ENCODE measurements at places on chromosomes 3 and 15.
A peak's percentile ranks its signal among the peaks of the same experiment; 100 is the strongest.

DNA sequence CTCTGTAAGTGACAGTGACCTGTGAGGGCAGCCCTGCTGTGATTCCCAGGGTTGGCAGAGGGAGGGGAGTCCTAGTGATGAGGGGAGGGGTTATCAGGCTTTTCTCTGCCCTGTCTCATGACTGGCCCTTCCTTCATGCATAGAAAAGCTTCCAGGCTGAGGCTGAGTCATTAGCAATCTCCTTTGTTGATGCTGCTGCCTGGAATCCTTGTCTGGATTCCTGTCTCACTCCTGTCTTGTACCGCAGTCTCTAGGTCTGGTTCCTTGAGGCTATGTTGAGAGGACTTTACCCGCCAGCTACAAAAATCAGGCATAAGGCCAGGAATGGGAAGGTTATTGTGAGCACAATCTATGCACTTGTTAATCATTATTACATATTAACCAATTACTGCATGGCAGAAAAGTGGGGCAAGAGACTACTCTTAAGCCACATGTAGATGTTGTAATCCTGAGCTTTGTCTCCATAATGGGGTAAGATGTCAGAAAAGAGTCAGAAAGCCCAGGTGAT lies 7.2 kb downstream of the KLHL6 start:
- no peak for DNase-seq

DNA sequence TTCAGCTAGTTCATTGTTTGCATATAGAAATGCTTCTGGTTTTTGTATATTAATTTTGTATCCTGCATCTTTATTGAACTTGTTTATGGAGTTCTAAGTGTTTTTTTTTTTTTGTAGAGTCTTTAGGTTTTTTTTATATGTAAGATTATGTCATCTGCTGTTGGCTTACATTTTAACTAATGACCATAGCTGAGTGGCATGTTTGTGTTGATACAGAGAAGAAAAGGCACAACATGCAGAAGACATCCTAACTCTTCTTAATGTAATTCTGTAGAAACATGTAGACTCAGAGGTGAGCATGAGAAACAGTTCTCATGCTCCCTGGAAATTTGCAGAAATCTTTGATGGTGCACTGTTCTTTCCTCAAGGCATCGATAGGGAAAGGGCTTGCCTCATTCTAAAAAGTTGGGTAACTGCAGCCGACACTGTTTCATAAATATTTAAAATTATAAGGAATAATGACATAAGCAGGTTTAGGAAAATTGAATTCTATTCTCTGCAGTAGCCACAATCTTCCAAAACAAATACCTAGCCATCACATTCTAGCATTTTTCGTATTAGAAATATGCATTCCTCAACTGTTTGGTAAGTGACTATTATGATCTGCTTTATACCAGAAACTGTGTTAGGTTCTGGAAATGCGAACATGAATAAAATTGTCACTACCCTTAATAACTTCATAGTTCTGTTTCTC lies 499.6 kb upstream of the KCNMB2 start:
- DNase-seq: peak; percentile 61

DNA sequence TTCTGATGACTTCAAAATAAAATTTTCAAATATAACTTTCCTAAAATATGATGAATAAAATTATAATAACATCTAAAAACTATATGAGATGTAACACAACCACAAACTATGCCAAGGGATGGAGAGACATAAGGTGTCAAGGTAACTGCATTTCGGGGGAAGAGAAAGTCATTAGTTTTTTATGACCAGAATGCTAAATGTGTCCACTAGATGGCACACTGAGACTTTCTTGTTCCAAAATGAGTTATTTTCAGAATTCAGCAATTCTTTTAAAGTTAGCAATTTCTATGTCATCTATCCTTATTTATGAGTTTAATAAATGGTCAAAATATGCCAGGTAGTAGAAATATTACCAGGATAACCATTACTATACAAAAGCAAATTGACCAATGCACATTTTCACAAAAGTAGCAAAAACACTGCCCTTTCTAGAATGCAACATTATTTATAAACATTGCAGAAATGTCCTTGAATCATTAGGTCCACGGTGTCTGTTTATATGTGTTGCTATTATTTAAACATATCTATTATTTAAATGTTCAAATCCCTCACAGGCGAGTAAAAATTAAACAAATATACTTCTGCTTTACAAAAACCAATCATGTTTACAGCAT lies 374.2 kb downstream of the PLCL2 start:
- no peak for DNase-seq

- no peak for DNase-seq
These were observed 562.8 kb downstream of the NR2F2 start for GRCh38 chr15:96893159-96893906.

DNA sequence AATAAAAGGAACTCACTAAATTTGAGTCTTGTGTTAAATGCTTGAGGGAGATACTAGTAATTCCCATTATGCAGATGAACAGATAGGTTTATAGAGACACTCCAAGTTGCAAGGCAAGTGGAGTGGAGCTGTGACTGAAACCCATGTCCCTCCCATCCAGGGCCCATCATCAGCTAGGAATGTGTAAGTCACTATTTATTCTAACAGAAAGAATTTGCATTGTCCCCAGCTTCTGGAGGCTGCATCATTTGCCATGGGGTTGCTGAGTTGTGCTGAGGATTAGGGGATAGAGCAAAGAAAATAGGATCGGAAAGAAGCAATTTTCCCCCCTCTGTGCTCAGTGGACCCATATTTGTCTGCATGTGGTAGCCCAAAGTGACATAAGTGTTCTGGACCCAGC lies 197.4 kb upstream of the RGMA start:
- DNase-seq: no peak

DNA sequence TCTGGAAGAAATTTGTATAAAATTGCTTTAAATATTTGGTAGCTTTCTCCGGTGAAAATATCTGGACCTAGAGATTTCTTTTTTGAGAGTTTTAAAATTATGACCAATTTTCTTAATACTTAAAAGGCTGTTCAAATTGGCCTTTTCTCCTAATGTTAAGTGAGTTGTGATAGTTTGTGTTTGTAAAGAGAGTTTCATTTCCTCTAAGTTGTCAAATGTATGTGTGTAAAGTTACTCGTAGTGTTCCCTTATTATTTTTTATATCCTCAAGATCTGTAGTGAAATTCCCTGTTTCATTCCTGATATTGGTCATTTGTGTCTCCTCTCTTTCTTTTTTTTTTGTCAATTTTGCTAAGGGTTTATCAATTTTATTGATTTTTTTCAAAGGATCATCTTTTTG lies 92.6 kb upstream of the CTNNB1 start:
- no peak for DNase-seq

DNA sequence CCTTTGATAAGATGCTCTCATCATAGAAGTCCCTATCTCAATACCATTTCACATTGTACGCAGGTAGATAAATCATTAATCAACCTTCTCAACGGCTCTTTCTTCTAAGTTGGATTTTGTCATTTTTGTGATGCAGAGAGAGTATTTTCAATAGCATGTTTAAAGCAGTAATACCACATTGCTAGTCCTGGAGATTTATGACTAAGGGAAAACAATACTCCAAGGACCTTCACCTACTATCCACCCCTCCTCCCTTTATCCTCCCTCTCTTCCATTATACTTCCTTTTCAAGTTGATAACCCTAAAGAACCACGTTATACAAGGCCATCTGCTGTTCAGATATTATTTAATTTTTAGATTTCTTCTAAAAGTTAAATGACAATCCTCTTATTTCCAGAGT lies 65.3 kb upstream of the CHMP2B start:
- DNase-seq: no peak

DNA sequence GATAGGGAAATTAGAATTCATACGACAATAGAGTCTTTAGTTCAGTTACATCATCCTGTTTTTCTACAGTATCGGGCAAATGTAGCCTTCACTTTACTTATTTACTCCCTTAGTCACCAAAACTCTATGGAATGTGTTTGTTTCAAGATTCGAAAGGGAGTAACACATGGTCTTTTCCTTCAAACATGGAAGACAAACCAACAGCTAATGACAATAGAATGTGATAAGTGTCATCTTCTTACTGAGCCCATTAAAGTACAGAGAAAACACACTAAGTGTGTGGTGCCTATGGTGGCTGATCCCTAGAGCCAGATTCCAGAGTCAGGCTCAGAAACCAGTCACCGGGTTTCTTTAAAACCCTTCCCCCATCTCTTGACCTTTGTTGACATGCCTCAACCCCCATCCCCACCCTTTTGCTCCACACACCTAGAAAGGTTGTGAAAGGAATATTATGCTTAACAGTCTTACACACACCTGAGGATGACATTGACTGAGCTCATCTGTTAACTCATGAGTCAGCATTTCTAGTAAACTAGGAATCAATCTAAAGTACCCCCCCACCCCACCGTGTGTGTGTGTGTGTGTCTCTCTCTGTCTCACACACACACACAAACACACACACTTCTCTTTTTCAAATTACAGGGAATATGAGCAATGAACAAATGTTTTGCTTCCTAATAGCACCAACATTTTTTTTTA lies 549.6 kb upstream of the CCDC54 start:
- peak; percentile 47 for DNase-seq

- DNase-seq: peak; percentile 21
These were observed 86.0 kb upstream of the VGLL3 start for GRCh38 chr3:87076946-87077345.

DNA sequence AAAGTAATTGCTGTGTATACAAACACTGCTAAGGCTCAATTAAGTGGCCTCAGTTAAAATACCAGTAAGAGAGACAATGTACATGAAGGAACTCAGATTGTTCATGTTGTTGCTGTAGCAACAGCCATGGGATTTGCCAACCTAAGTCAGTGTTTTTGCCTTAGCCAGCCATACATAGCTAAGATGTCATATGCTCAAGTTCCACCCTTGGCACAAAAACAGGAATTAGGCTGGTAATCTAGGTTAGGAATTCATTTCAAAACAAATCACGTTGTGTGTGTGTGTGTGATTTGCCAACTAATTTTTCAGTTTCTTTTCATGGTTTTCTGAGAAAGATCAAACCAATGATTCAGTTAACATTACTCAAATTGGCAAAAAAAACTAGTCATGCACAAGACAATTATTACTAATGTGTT lies 143.7 kb upstream of the KCNMB2 start:
- DNase-seq: peak; percentile 77

DNA sequence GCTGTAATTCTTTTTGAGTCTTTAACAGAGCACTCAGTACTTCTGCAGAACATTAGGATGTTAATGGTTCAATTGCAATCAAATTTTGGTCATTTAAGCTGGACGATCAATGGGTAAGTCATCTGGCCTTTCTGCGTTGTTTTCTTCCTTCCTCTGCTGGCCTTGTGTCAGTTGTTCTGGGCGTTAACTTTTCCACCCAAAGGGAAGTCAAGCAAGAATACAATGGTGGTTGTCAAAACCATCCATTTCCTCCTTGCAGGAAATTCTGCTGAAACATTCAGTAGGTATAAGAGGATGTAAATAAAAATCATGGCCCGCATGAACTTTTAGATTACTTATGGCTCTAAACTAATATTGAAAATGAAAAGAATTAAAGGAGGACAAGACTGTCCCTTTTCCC lies 584.0 kb downstream of the GRM7 start:
- DNase-seq: no peak
